ENCODE measurements at places on chromosomes 13 and 19. TPM values are rescaled to one million over a fixed set of nuclear protein-coding genes. Genes with fewer than 3 reads are reported as not detected.

The FLT3LG gene
- 0.35 TPM for total RNA-seq

The VAV1 gene
- 1.2 TPM for total RNA-seq

The ONECUT3 gene
- not detected for total RNA-seq

The ZNF30 gene
- 4.2 TPM for total RNA-seq

The BCAM gene
- total RNA-seq, result 2.3 TPM

The ZNF699 gene
- total RNA-seq, result 6.9 TPM

The FCHO1 gene
- 4.6 TPM for total RNA-seq

The ZNF302 gene
- total RNA-seq, result 15.5 TPM

The SOHLH2 gene
- total RNA-seq, result 0.64 TPM

The ZNF723 gene
- not detected for total RNA-seq

Data from NCI-H460 (cell line).